Cortex of kidney (tissue), 1 donor: ENCODE measurements at places on chromosomes 1 and 21.

GRCh38 chr1:169576241-169576934, 9.9 kb downstream of the F5 start:
- no peak for DNase-seq

DNA sequence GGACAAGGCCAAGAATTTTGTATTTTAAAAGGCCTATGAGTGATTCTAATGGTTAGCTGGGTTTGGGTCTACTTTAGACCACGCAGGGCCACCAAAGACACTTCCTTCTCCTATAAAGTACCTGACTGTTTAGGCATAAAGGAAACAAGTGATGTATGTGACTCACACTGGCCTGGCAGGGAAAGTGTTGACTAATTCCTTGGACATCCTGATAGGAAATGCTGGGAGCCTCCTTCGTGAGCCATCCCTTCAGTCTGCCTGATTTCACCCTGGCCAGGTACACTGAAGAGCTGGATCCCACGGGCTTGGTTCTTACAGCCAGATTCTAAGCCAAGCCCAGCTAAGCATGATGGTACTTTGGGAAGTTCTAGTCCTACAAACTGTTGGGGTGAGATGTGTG, 100.5 kb upstream of the HMGB4 start:
- no peak for DNase-seq

DNA sequence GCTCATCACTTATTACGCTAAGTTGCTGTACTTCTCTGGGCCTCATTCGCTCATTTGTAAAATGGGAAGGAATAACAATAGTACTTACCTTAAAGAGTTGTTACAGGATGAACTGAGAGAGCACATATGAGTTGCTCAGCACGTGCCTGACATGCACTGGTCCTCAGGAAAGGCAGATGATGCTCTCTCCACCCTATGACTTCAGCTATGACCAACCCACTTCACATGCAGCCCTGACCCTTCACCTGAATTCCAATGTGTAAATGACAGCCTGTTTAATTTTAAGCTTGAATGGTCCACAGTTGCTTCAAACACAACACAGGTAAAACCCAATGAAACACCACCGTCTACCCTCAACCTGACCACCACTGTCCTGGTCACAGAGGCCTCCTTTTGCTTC, 32.9 kb downstream of the GADD45A start:
- no peak for DNase-seq

- no peak for DNase-seq
Observed at GRCh38 chr1:54409156-54410142, 3.3 kb upstream of the SSBP3 start.

- no peak for DNase-seq
Observed at GRCh38 chr1:232308616-232309015, 321.3 kb downstream of the SIPA1L2 start.
